ACHN (cell line): ENCODE measurements at places on chromosomes 3 and 15.

DNA sequence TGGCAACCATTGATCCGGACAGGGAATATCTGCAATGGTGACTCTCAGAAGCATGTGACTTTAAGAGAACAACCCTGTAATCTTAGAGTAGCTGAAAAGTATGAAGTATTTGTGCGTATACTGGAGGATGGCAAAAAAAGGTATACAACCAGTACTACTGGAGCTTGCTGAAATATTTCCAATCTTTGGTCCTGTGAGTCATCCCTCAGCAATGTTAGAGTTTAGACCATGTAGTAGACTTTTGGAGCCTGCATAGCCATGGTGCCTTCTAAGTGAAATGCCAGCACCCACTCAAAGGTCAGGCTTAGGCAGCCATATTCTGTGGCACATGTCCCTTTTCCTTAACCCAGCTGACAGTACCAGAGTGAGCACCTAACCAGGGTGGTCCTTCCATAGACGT is 429.4 kb downstream of the NTRK3 start:
- peak; percentile 13 for DNase-seq

DNA sequence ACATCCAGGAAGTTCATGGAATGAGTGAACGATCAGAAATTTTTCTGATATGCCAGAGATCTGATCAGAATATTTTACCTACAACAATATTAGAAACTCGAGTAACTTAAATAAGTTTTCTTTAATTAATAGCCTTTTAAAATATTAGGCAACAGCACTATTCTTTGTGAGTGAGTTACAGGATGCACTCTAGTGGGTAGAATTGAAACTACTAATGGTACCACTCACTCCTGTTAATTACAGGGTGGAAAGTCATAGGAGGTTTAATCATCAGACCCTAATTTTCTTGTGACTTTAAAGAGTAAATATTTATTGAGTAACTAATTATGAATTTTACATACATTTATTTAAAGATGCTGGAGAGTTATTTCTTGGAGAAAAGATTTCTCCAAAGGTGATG is 217.3 kb downstream of the CACNA2D3 start:
- DNase-seq, result no peak

DNA sequence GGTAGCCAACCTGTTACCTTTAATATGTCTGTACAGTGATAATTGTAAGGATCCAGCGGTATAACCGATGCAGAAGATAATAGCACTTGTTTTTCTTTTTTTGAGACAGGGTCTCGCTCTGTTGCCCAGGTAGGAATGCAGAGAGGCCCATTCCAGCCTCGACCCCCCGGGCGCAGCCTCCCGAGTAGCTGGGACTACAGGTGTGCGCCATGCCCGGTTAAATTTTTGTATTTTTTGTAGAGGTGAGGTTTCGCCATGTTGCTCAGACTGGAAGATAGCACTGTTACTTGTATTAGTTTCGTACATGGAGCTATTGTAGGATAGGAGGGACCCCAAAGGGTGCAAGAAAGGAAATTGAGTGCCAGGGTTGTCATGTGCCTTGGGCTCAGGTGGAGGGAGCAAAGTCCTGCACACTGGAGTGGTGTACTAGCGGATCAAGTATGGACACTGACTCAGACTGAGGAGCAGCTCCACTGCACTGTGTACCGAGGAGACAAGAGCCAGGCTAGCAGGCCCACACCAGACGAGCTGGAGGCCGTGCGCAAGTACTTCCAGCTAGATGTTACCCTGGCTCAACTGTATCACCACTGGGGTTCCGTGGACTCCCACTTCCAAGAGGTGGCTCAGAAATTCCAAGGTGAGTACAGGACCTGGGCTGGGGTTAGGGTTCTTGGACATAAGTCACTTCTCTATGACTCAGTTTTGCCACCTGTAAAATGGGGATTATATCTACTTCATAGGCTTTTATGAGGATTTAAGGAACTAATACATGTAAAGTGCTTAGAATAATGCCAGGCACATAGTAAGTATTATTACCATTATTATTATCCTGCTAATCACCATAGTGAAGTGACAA is 1.0 kb downstream of the OGG1 start:
- DNase-seq, result peak; percentile 40

DNA sequence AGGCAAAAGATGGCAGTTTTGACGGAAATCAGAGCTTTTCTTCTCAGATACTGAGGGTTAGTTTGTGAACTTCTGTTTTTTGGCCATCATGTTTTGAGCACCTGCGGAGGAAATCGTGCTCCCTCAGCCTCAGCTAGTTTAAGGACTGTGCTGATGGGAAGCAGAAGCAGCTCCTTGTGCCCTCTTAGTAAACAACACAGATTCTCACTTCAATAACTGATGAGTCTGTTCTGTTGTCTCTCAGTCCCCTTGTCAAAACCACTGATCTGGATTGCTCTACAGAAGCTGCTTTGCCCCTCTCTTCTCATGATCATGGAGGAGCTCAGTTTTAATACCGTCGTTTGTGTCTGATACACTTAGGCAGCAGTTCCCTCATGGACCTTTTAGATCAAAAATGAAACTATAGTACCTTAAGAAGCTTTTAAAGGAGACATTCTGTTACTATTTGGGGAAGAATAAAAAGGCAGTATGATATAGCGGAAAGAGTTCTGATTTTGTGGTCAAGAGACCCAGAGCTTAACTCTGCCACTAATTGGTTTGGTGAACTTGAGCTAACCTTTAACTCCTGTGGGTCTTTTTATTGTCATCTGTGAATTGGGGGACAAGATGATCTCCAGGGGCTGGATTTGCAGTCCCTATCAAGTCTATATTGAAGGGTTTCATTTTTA is 152.6 kb downstream of the BBX start:
- DNase-seq, result no peak

- no peak for DNase-seq
Measured at GRCh38 chr15:95603802-95604201, 726.7 kb upstream of the NR2F2 start.

- no peak for DNase-seq
Measured at GRCh38 chr3:178768072-178768864, 232.0 kb downstream of the KCNMB2 start.

GRCh38 chr3:100448079-100448478 is 44.3 kb upstream of the TMEM45A start:
- no peak for DNase-seq

- no peak for DNase-seq
Measured at GRCh38 chr3:124850633-124851032, 36.5 kb downstream of the ITGB5 start.

- peak; percentile 16 for DNase-seq
Measured at GRCh38 chr15:100572362-100572983, 29.5 kb downstream of the LINS1 start.

GRCh38 chr3:119831022-119831421 is 49.1 kb downstream of the NR1I2 start:
- DNase-seq, result peak; percentile 15

- DNase-seq, result peak; percentile 1
Measured at GRCh38 chr3:157755233-157755632, 252.0 kb upstream of the VEPH1 start.

DNA sequence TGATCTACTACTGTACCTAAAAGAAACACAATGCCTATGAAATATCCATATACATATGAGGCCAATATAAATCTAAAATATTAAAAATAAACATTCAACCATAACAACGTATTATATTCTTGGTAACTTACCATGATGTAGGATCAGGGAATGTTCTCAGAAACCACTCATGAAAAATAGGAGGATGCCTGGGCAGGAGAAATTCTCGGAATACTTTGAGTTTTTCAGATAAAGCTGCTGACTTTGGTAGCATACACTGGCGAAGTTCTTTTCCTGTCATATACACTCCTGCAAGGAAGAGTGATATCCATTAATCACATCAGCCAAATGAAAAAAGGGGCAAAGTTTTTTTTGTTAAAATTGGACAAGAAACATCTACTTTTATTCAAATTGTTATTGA is 11.3 kb upstream of the XRN1 start:
- no peak for DNase-seq

GRCh38 chr15:67187351-67187854 is 67.1 kb downstream of the AAGAB start:
- no peak for DNase-seq

DNA sequence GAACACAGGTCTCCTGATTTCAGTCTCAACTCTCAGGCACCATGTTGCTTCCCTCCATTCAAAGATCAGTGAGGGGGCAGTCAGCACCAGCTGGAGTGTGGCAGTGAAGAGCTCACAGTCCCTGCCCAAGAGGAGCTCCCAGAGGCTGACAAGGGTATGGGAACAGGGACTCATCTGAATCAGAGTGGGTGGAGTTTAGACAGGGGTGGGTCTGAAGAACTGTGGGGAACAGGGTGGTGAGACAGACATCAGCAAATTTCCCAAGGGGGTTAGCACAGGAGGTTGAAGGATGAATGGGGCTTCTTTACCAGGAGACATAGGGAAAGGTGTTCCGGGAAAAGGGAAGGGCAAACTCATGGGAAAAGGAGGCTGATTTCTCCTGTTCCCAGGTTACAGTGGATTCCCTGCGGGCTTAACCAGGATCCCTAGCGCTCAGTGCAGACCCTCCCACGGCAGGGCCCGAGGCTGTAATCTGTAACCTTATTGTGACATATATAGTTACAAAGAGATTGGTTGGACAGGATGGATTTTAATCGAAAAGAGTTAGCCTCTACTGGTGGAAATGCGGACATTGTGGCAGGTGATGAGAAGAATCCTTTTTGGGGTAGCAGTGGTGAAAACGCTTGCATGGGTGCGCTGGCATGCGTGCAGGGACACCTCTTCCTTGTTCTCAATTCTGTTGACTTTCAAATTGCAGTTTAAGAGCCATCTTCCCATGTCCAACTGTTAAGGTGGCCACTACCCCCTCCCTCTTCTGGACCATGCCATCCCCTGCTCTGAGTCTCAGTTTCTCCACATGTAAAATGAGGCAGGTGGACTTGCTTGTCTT is 160.3 kb downstream of the SMAD6 start:
- peak; percentile 17 for DNase-seq

- DNase-seq, result peak; percentile 94
Measured at GRCh38 chr3:33980252-33980651, 181.8 kb downstream of the PDCD6IP start.

DNA sequence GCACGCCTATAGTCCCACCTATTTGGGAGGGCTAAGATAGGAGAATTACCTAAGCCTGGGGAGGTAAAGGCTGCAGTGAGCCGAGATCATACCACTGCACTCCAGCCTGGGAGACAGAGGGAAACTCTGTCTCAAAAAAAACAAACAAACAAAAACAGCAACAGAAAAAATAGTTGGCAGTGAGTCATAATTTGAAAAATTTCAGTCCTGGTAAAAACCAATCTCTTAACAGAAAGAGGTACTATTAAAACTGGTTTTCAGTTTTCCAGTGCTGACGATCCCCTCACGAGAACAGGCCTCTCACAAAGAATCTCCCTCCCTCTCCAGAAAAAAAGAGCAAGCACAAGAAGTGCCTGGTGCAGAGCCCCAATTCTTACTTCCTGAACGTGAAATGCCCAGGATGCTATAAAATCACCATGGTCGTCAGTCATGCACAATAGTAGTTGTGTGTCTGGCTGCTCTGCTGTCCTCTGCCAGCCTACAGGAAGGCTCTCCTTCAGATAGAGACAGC is 22.8 kb upstream of the MAP4 start:
- no peak for DNase-seq

- DNase-seq, result no peak
Measured at GRCh38 chr3:18656866-18657265, 231.7 kb upstream of the SATB1 start.

DNA sequence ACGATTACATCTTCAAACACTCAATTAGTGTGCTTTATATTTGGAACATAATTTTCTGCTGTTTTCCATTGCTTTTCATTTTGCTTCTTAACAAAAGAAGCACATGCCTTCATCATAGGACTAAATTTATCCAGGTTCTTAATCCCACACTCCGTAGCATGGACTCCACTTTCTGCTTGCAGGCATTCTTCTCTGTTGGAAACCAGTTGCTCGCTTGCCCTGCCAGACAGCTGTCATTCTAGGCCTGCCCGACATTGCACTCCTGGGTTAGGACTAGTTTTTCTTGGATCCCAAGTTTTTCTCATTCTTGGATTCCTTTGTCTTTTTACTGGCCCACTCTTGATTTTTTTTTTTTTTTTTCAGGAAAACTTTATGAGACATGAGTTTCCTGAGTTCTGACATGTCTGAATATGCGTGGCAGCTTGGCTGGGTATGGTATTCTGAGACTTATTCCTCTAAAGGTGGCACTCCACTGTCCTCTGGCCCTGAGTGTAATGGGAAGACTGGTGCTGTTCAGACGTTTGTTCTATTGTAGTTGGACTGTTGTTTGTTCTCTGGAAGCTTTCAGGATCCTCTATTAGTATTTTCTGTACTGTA is 6.3 kb upstream of the ATP1B3 start:
- no peak for DNase-seq

DNA sequence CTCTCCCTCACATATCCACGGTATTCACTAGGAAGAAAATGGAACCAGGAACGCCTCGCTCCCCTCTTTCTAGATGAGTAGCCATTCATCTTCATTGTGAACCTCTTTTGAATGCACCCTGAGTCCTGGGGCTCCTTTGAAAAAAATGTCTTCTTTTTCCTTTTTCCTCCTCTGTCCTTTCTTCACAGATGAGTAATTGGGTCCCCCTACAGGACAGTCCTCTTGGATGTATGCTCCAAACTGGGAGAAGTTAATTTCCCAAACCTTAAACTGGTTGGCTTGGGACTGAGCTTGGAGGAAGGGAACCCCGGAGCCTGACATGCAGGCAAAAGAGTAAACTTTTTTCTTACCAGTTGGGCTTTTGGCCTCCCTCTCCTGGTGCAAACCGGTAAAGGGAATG is 108.8 kb downstream of the DPH6 start:
- DNase-seq, result no peak

DNA sequence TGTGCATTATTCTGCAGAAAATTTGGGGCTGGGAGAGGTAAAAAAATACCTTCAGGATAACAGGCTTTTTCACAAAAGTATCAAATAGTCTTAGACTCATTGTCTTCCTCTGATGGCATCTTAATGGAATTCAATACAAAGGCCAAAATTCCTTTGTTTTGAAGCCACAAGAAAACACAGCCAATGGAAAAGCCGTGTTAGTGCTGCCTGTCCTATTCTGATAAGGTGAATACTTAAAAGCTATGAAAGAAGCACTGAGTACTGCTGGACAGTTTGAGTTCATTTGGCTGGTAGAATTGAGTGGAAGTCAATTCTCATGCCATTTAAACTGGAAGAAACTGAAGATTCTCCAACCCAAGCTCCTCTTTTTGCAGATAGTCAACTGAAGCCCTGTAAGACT is 395.3 kb upstream of the TPRG1 start:
- peak; percentile 15 for DNase-seq

DNA sequence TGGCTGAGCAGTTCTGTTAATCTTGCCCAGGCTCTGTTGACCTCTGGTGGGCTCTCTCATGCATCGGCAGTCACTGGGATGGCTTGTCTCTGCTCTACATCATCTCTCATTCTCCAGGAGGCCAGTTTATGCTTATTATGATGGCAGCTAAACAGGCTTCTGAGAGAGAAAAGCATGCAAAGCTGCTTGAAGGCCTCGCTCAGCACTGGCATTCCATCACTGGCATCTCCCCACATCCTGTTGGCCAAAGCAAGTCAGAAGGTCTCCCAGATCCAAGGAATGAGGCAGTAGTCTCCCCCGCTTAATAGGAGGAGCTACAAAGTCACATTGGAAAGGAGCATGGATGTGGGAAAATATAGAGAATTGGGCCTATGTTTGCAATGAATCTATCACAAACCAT is 212.6 kb downstream of the ZNF621 start:
- no peak for DNase-seq
